ENCODE measurements at places on chromosomes 2 and 18. TPM values are rescaled to one million over a fixed set of nuclear protein-coding genes. Genes with fewer than 3 reads are reported as not detected.

The NIF3L1 gene
- total RNA-seq: 11.6 TPM

The GKN2 gene
- not detected for total RNA-seq

The RAB11FIP5 gene
- total RNA-seq: 6.0 TPM

The IL37 gene
- total RNA-seq: not detected

The CARF gene
- total RNA-seq: 3.6 TPM

The ACP1 gene
- 58.7 TPM for total RNA-seq

The MPP4 gene
- total RNA-seq: not detected

The PLA2R1 gene
- total RNA-seq: 1.3 TPM
